ENCODE measurements at places on chromosomes 6 and 20.

- DNase-seq: no peak
Measured at GRCh38 chr6:163354761-163355425, 59.6 kb upstream of the QKI start.

GRCh38 chr20:48689874-48690571 is 137.8 kb downstream of the PREX1 start:
- DNase-seq: no peak

- no peak for DNase-seq
Measured at GRCh38 chr6:14200047-14200446, 82.5 kb downstream of the CD83 start.

DNA sequence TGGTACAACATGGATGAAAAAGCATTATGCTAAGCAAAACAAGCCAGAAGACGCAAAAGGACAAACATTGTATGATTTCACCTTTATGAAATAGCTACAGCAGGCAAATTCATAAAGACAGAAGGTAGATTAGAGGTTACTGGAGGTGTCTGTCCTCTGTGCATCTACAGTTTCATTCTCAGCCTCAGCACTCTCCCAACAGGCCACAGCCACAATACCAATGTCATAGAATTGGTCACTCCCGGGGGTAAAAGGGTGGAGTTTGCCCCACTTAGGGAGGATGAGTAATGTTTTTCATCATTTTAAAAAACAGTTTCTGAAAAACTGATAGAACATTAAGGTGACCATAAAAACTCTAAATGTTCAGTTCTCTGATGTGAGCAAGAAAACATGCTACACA is 17.2 kb upstream of the TMX4 start:
- no peak for DNase-seq

DNA sequence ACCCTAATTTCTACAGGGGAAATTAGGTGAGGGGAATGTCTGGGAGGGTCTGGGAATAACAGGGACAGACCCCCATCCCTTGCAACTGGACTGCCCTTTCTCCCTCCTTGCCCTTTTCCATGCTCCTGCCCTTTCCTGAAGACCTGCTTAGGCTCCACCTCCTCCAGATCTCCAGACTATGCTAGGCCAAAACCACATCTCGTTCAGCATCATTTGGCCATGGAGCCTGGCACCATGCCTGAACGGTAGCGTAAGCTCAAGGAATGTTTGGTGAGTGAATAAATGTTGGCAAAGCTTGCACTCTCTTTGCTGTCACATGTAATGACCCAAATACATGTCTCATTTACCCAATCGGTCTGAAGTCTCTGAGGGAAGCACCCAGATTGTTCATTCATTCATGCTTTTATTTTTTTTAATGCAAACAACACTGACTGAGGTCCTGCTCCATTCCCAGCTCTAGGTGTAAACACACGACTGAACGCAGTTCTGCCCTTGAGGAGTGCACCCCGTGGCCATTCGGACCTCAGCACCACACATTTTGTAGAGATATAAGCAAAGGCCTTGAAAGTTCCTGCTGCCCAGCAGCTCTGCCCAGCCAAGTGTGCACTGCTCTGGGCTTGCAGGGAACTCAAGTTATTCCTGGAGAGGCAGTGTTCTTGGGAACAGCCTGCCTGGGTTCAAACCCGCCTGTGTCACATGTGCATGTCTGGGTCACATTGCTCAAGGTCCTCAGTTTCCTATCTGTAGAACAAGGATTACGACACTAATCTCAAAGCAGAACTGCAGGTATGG is 1.1 kb upstream of the GRM4 start:
- no peak for DNase-seq

DNA sequence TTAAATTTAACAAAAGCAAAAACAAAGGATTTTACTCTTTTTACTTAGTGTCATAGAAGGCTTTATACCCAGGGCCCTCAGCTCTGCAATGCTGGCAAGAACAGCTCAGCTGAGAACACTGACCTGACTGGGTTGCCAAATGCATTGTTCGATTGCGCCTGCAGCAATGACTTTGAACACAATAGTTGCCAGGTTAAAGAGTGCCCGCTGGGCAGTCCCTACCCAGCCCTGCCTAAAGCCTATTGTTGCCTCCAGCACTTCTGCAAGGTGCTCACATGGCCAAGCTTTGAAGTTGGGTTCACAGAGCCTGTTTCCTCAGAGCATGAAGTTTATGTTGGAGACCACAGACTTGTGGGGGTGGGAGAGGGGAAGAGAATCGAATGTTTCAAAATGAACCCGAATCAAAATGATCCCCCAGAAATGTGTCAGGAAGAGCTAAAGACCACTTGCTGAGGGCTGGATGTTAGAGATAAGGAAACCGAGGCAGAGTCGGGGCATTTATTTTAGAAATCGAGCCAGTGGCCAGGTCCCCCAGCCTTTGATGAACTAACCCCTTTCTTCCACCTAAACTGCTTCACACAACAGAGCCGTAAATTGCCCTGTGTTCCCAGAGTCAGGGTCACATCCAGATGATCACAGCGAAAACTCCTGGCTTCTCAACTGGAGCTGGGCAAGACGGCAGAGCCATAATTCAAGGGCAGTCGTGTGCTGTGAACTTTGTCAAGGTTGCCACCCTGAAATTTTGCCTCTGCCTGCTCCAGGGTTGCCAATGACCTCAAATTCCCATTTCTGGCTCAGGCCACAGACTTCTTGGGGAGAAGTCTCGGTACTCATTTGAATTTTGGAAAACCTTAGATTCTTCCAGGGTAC is 55.0 kb downstream of the FOXA2 start:
- DNase-seq: no peak

GRCh38 chr6:53301801-53302537 is 46.8 kb downstream of the ELOVL5 start:
- no peak for DNase-seq

- no peak for DNase-seq
Measured at GRCh38 chr6:167731731-167732422, 94.8 kb upstream of the AFDN start.

DNA sequence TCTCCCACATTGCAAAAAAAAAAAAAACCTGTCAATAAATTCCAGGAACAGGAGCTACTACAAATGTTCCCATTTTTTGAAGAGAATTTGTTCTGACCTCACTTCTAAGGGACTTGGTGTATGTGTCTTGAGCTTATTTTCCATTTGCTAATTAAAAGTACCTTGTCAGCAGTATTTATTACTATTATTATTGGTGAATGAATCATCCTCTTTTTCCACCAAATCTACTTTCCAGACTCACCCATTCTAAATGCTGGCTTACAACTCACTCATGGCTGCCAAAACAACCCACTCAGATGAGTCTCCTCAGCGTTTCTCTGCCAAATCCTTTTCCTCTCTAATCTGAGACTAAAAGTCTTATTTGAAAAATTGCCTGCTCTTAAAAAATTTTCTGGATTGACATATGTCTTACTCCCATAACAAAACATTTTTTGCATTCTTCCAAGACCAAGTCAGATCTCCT is 33.2 kb upstream of the TASP1 start:
- DNase-seq: no peak

- DNase-seq: no peak
Measured at GRCh38 chr6:157951828-157952227, 29.8 kb upstream of the SYNJ2 start.

GRCh38 chr6:87237804-87238203 is 82.4 kb downstream of the ZNF292 start:
- DNase-seq: no peak

GRCh38 chr6:133551847-133552341 is 310.7 kb downstream of the EYA4 start:
- no peak for DNase-seq

DNA sequence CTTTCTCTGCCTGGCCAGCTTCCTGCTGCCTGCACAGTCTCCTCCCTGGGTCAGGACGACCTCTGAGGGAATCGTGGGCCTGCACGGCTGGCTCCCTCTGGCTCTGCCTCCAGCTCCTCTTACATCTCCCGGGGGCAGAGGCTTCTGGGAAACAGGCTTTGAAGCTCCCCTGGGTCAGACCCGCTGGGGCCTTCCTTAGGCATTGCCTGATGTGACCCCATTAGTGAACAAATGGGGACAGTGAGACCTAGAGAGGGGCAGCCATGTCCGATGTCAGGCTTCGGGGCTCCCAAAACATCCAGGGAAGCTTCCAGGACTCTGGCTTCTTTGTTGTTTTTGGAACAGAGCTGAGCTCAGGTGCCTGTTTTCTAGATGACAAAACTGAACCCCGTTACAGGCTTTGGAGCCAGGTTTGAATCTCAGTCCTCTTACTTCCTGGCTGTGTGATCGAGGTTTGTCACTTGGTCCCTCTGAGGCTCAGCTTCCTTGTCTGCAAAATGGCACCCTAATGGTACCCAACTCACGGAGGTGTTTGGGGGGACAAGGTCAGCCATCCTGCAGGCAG is 94.3 kb downstream of the CEBPB start:
- DNase-seq: no peak

Data from stimulated activated CD4-positive, alpha-beta T cell treated with anti-CD3 and anti-CD28 coated beads, Interleukin-12 subunit alpha, Interleukin-12 subunit beta, amount 100 ng/mL, for 4 hours (primary cell).